Cardiac septum (tissue), 1 donor: ENCODE measurements at places on chromosomes 2 and 18. TPM values are rescaled to one million over a fixed set of nuclear protein-coding genes. Genes with fewer than 3 reads are reported as not detected.

DNA sequence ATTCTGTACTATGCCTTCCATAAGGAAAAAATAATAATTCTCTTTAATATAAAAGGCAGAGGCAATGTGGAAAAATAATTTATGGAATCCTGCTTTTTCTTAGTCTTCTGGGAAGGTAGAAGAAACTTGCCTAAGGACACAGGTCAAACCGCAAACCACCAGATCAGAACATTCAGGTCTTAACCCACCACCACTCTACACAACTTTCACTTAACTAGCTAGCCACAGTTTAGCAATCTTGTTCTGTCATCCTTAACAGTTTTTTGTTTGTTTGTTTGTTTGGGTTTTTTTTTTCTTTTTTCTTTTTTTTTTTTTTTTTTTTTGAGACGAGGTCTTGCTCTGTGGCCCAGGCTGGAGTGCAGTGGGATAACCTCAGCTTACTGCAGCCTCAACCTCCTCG lies 70.6 kb downstream of the ACVR1 start:
- DNase-seq: no peak

GRCh38 chr2:110140401-110140800 lies 24.8 kb upstream of the MALL start:
- no peak for DNase-seq

FAM228A gene
- 0.35 TPM for total RNA-seq

DSC2 gene
- total RNA-seq: 26.7 TPM

MEP1B gene
- 0.13 TPM for total RNA-seq
